ENCODE measurements at places on chromosomes 7 and 10.

DNA sequence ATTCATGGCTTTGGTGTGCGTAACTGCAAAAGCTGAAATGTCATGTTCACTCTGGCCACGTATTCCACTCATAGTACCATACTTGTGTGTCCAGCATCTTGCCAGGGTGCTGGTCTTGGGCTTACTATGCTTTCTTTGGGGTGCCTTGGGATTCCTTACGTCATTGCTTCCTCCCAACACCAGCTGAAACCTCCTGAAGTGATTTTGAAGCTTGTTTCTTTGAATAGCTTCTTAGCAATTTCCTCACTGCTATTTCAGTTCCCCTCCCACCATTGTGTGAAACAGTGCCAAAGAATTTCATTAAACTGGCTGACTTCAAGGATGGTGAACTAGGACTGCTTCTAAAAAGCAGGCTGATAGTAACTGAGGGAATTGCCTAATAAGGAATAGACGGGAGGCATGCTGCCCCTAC is 36.9 kb downstream of the ENTPD1 start:
- no peak for DNase-seq

- no peak for DNase-seq
Observed at GRCh38 chr7:158001003-158001402, 586.6 kb downstream of the PTPRN2 start.

DNA sequence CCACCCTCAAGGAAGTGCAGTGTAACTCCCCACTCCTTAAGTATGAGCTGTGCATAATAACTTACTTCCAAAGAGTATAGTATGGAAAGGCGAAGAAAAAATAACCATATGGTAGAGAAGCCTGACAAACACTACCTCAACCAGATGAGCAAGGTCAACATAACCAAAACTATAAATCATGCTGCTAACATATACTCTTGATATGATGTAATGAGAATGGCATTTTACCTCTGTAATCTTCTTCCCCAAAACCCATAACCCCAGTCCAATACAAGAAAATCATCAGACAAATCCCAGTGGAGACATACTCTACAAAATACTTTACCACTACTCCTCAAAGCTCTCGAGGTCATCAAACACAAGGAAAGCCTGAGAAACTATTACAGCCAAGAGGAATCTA is 15.8 kb downstream of the OSBPL3 start:
- DNase-seq, result no peak

DNA sequence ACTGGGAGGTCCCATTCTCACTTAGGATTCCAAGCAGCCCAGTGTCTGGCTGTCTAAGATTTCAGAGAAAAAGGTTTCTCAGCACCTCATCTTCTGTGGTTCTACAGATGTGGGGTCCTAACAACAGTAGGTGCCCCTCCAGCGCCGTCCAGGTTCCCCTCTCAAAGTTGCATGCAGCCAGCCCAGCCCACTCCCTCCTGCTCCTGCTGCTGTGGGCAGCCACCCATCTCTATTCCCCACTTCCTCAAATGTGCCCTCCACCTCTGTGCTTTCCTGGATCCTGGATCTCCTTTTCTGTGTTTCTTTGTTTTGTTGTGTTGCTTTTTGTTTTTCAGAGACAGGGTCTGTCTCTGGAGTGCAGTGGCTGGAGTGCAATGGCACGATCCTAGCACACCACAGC is 13.3 kb upstream of the SLC18A3 start:
- DNase-seq, result no peak

GRCh38 chr7:23075571-23075970 is 30.0 kb upstream of the KLHL7 start:
- DNase-seq, result no peak

DNA sequence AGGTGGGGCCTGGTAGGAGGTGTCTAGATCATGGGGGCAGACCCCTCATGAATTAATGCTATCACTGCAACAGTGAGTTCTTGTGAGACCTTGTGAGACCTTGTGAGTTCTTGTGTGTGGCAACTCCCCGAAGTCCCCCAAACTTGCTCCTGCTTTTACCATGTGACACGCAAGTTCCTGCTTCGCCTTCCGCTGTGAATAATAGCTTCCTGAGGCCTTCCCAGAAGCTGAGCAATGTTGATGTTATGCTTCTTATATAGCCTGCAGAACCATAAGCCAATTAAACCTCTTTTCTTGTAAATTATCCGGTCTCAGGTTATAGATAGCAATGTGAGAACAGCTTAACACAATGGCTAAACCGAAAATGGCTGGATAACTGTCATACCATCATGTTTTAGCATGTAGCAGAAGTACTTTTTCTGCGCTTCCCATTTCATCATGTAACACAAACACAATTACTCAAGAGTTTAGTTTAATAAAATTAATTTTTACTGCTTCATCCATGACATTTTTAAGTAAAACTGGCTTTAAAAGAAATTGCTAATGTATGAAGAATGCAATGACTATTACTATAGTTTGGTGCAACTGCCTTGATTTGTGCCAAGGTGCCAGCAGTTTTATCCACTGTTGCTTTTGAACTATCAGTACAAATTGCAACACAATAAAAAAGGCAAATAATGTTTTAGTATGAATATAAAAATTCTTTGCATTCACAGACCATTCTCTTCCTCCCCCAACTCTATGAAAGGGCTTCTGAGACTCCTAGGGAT is 87.7 kb upstream of the TMEM168 start:
- DNase-seq, result no peak
